CD4-positive, alpha-beta T cell treated with Interferon alpha-2 for 1 hour (primary cell): ENCODE measurements at places on chromosomes 16 and 17.

GRCh38 chr16:4925791-4926190 lies 11.2 kb downstream of the PPL start:
- DNase-seq, result no peak

DNA sequence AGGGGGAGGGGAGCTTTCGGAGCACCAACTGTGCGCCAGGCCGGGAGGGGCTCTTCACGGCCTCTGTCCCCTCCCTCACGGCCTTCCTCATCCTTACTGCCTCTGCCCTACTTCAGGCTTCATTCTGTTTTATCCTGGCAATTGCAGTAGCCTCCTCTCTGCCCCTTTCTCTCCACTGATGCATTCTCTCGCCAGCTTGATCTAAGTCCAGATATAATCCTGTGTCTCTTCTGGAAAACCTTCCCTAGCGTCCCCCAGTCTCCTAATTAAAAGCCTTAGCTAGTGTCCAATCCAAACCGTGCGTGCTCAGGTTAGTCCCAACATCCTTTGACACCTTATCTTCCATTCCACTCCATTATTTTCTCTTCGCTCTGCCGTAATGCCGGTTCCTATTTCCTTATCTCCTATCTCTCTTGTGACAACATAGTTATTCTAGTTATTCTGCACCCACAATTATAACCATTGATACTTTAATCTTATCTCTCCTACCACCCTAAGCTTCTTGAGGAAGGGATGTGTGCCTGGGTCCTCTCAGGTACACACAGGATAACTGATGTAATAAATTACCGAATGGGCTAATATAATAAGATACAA lies 869 bp downstream of the ZNF48 start:
- no peak for DNase-seq

DNA sequence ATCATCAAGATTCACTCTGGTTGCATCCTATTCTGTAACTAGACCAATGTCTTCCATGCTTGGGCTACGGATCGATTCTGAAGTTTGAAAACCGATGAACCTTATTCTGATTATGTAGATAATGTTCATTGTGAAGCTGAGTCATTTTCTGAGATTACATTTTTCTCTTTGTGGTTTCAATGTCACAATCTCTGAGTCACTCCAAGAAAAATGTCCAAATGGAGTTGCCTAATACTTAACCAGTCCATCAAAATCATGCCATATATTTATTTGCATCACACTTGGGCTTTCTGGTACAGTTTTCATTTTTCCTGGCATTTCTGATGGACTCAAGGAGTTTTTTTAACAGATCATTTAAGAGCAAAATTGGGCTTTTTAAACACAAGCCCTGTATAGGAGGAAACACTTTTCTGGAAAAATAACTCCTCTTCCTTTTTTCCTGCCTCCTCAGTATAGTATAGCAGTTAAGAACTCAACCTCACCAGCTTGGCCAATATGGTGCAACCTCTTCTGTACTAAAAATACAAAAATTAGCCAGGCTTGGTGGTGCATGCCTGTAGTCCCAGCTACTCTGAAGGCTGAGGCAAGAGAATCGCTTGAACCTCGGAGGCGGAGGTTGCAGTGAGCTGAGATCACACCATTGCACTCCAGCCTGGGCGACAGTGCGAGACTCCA lies 17.5 kb downstream of the CACNG3 start:
- no peak for DNase-seq

- peak; percentile 87 for DNase-seq
Observed at GRCh38 chr17:47889734-47890529, 6.1 kb upstream of the SP2 start.

- DNase-seq, result no peak
Observed at GRCh38 chr16:64977206-64977920, 144.5 kb downstream of the CDH11 start.

- no peak for DNase-seq
Observed at GRCh38 chr17:81900181-81900820, 1.7 kb upstream of the NPB start.

GRCh38 chr17:21042458-21043295 lies at the start of gene USP22:
Gene USP22, minus strand, starts transcription at chr17:21043011. Its CDS starts 176 bp downstream, at chr17:21042835.
- peak; percentile 97 for DNase-seq

DNA sequence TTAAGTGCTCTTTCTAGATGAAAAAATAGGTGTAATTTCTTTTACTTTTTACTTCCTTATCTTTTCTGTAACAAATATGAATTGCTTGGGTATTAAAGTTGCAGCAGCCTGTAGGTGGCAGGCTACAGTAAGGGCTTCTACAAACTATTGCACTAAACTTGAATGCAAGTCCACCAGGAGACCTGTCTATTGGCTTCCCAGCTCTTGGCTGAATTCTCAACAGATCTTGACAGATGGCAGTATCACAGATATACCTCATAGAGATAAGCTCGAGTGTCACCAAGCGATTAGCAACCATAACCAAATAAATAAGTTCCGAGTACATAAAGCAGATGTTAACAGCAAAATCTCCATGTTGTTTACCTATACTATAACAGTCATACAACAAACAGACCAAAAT lies 5.9 kb downstream of the BBS2 start:
- peak; percentile 68 for DNase-seq

DNA sequence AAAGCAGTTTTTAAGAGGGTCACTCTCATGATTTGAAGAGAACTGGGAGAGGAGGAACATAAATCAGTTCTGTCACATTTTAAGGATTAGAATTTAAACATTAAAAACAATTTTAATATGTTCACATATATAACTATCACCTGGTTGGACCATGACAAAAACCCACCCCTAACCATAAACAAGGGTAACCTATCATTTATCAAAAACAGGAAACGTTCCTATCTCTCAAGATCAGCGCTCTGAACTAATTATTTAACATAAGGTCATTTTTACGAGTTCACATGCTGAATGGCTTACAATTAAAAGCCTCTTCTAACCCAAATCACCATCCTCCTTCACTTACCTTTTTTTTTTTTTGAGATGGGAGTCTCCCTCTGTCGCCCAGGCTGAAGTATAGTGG lies 45.0 kb downstream of the KANSL1 start:
- no peak for DNase-seq

- no peak for DNase-seq
Observed at GRCh38 chr17:18856570-18856915, 1.4 kb upstream of the PRPSAP2 start.

- no peak for DNase-seq
Observed at GRCh38 chr16:57409870-57410587, 5.5 kb downstream of the CCL17 start.

DNA sequence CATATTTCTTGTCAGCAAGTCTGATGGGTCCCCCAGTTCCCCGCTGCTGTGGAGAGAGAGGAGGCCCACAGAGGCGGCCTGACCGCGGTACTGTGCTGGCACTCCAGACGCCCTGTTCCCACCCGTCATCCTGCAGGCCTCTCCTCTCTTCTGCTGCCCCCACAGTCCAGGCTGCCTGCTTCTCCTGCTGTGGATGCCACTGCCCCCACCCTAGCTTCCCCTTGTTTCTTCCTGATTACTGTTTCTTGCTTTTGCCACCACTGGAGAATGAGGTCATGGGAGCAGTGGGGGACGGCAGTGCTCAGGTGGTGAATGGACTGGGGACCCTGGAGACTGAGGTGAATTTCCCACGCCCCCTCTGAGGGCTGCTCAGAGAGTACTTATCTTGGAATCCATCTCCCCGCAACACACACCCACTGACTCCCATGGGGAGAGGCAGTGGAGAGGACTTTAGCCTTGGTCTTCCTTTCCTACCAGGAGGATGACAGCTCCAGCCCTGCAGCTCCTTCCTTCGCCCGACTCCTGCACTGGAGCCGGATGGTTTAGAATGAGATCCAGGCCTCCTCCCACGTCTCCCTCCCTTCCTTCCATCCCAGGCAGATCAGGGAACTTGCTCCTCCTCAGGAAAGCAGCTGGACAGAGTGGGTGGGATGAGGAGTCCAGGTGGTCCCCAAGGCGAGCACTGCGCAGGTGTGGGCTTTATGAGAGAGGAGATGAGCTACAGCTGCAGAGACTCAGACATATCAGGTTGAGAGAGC lies 60.4 kb downstream of the PLXDC1 start:
- DNase-seq, result no peak

GRCh38 chr16:54316095-54316889 lies 29.7 kb upstream of the IRX3 start:
- no peak for DNase-seq

DNA sequence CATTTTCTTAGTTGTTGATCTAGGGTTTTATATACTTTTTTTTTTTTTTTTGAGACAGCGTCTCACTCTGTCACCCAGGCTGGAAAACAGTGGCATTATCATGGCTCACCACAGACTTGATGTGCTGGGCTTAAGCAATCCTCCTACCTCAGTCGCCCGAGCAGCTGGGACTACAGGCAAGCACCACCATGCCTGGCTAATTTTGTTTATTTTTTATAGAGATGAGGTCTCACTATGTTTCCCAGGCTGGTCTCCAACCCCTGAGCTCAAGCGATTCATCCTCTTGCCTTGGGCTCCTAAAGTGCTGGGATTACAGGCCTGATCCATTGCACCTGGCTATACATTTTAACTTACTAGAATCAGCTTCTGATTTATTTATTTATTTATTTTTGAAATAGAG lies 34.2 kb upstream of the ATP2A3 start:
- no peak for DNase-seq

DNA sequence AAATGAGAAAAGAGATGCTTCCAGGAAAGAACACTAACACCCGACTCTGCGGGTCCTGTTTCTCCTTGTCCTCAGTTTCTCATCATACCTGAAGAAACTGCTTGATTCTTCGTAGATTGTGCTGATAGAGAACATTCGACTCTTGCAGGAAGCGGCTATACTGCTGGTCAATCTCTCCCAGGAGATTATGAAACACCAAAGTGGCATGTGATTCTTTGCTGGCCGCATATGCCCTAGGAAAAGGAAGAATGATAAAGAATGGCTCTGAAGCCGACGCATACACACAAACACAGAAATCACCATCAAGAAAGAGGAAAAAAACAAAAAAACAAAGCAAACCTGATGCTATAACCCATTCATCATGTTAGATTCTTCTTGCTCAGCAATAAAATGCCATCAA lies 41.8 kb downstream of the STAT3 start:
- no peak for DNase-seq

DNA sequence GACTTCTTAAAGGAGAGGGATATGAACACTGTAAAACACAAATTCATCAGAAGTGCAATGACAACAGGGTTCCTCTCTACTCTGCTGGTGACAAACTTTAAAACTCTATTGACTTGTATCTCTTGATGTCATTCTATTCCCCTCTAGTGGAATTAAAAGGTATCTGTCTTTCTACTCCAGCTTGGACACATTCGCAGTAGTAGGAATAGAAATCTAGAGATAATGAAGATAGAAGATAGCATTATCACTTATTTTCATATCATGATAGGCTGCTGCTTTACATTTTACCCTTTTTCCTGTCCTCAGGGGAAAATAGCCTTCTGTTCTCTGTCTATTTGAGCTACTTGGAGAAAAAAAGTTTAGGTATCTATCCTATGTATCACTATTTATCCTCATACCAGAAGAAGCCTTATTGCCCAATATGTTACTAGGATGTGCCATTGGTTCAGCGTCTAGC lies 209.6 kb upstream of the CACNG5 start:
- peak; percentile 10 for DNase-seq

GRCh38 chr17:73759734-73760438 lies 115.6 kb upstream of the SDK2 start:
- no peak for DNase-seq

- DNase-seq, result no peak
Observed at GRCh38 chr16:10972108-10972818, 27.9 kb downstream of the CLEC16A start.

DNA sequence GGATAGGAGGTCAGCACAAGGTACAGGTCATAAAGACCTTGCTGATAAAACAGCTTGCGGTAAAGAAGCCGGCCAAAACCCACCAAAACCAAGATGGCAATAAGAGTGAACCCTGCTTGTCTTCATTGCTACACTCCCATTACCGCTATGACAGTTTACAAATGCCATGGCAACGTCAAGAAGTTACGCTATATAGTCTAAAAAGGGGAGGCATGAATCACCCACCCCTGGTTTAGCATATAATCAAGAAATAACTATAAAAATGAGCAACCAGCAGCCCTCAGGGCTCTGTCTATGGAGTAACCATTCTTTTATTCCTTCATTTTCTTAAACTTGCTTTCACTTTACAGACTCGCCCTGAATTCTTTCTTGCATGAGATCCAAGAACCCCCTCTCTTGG lies 1.0 kb upstream of the HSBP1 start:
- no peak for DNase-seq

- no peak for DNase-seq
Observed at GRCh38 chr17:81338274-81339190, 43.4 kb upstream of the SLC38A10 start.

DNA sequence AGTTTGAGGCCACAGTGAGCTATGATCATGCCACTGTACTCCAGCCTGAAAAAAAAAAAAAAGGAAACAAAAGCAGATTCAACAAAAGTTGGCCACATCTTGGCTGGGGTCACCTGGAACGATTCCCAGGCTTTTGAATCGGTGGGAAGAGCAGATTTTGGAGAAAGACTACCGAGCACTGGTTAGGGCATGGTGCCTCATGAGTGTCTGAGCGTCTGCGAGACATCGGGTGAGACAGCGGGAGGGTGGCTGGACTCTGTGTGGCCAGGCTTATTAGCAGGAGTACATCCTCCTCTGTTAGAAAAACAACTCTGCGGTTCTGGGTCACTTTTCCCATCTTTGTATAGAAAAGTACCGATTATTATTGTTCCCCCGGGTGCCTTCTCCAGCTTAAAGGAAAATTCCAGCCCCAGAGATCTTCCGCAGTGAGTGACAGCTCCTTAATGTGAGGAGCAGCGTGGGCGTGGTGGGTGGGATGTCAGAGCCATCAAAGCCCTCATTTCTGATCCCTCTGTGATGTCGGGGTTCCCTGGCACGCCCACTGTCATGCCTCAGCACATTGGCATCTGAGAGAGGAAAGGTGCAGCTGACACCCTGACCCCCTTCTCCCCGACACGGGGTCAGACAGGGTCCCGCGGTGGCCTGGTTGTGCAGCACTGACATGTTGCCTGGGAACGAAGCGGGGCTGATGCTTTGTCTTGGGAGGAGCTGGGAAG lies 6.9 kb downstream of the RGS9 start:
- DNase-seq, result no peak

- no peak for DNase-seq
Observed at GRCh38 chr17:26782153-26782552, 511.8 kb upstream of the WSB1 start.

- DNase-seq, result no peak
Observed at GRCh38 chr16:22311520-22311919, 14.3 kb downstream of the POLR3E start.

- no peak for DNase-seq
Observed at GRCh38 chr16:84284154-84284722, 10.4 kb upstream of the WFDC1 start.

DNA sequence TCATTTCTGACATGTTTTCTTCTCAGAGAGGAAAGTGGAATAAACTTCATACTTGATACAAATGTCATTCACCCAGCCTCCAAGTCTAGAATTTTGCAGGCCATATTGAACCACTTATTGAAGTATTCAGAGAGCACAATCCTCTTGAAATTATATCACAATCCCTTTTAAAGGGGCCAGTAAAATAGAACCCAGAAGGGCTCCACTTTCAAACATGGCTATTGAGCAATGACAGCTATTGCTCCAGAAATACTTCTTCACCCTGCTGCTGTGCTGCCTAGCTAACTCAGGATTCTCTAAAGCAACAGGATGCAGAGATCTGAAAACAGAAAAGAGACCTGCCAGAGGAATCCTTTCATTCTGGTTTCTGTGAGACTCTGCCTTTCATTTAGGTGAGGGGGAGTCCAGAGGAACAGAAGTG lies 275.0 kb upstream of the CDH5 start:
- DNase-seq, result no peak
